CD4-positive, alpha-beta T cell treated with Interleukin-12 subunit alpha and Interleukin-12 subunit beta, for 1 hour (primary cell): ENCODE measurements at places on chromosomes 12 and 14.

GRCh38 chr12:100539202-100539601 is 34.3 kb upstream of the GAS2L3 start:
- DNase-seq: peak; percentile 0

DNA sequence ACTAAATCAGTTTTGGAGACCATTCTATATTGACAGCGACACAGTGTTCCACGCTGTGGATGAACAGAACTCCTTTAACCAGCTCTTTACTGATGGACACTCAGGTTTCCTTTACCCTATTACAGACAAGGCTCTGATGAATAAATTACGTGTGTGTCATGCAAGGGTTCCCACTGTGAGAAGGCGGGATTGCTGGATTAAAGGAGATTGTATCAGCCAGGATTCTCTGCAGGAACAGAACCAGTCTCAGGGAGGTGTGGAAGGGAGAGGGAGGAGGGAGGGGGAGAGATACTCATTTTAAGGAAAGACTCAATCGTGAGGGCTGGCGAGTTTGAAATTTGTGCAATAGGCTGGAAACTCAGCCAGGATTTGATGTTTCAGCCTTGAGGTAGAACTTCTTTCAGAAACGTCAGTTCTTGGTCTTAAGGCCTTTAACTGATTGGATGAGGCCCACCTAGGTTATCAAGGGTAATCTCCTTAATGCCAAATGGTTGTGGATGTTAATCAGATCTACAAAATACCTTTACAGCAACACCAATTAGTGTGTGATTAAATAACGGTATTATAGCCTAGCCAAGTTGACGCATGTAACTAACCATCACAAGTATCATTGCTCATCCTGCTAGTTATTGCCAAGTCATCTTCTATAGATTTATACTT is 104.0 kb downstream of the GCH1 start:
- no peak for DNase-seq

- no peak for DNase-seq
These were observed 48.8 kb downstream of the LTBP2 start for GRCh38 chr14:74563233-74563585.

DNA sequence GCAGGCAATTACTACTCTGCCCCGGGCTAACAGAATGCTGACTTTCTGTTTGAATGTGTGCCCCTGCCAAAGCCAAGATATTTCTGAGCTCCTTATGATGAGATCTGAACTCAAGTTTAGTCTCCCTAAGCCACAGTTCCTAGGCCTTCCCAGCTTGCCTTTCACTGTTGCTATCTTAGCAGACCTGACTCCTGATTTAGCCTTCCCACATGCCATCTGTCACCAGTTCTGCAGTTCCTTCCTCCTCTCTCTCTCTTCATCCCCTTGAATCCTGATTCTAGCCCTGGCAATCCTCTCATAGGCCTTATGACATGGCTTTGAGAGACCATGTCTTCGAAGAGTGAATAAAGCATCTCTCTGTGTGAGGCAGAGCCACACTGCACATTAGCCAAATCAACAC is 12.5 kb upstream of the SAMD4A start:
- DNase-seq: no peak

- DNase-seq: no peak
These were observed 44.0 kb downstream of the RHOJ start for GRCh38 chr14:63248211-63248610.

DNA sequence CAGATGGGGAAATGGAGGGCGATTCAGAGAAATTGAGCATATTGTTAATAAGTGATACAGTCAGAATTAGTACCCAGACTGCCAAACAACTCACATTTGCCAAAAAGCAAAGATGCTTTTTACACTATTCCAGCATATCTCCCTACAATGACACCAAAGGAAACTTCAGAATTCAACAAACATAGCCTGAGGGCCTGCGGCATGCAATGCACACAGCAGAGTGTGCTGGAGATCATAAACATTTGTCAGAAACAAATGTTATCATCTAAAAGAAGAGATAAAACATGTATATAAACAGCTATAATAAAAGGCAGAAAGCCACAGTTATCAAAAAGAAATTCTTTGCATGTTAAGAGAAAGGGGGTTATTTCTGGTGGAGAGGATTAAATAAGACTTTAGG is 20.1 kb upstream of the GARIN6 start:
- DNase-seq: no peak

DNA sequence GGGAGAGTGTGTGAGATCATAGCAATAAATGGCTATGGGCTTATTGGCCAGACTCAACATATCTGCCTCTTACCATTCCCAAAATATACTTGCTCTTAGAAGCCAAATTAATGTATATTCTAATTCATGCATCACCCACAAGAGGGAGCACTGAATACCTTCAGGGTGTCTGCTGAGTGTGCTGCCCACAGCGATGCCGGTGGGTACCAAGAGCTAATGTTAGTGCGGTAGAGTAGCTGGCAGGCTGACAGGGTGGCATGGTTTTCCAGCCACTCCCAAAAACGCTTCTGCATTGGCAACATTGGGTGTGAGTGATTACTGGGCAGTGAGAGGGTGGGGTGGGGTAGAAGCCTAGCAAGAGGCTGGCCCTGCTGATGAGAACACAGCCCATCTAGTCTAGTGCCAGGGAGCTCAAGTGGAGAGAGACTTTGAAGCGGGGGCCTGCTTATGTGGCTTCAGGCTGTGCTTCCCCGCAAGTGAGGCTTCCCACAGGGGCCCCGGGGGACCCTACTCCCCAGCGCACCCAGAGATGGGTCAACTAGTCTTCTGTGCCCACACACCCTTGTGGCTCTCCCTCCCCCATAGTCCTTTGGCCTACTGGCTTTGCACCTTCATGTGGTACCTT is 9.2 kb upstream of the PLEKHD1 start:
- DNase-seq: no peak

DNA sequence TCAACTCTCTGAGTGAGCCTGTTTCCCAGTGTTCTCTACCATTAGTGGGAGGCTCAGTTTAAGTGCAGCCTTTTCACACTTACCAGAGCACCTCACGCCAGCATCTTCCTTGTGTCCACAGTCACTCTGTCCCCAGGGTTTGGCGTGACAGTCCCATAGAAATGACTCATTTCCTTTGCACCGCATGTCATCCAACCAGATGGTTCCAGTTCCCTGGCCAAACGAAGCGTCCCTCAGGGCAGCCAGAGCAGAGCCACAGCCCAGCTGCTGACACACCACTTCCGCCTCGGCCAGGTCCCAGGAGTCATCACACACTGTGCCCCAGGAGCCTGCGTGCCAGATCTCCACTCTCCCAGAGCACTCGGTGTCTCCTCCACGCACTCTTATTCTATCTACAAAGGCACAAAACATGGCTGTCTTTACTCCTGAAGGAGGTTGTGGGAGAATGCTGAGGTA is 65.4 kb downstream of the ACSM4 start:
- DNase-seq: no peak

DNA sequence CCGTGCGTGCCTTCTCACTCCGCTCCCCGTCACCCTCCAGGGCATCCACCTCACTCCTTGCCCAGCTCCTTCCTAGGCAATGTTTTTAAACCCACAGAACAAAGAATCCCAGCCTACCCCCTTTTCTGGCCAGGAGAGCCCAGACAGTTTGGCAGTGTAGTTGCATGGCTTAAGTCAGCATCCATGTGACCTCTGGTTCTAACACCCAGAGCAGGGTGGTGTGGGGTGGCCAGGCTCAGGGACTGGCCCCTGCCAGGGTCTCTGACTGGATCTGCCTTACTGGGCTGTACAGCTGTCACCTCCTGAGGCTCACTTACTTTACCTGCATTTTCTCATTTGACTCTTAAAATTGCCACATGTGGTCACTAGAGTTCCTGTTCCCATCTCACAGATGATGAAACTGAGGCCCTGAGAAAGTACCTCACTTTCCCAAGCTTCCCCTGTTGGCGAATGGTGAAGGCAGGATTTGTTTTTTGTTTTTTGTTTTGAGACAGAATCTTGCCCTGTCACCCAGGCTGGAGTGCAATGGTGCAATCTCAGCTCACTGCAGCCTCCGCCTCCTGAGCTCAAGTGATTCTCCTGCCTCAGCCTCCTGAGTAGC is 18.3 kb downstream of the SDS start:
- no peak for DNase-seq

- DNase-seq: no peak
These were observed 12.7 kb upstream of the SLC2A3 start for GRCh38 chr12:7948589-7949260.

GRCh38 chr14:54742492-54743350 is 159.9 kb downstream of the GCH1 start:
- no peak for DNase-seq

DNA sequence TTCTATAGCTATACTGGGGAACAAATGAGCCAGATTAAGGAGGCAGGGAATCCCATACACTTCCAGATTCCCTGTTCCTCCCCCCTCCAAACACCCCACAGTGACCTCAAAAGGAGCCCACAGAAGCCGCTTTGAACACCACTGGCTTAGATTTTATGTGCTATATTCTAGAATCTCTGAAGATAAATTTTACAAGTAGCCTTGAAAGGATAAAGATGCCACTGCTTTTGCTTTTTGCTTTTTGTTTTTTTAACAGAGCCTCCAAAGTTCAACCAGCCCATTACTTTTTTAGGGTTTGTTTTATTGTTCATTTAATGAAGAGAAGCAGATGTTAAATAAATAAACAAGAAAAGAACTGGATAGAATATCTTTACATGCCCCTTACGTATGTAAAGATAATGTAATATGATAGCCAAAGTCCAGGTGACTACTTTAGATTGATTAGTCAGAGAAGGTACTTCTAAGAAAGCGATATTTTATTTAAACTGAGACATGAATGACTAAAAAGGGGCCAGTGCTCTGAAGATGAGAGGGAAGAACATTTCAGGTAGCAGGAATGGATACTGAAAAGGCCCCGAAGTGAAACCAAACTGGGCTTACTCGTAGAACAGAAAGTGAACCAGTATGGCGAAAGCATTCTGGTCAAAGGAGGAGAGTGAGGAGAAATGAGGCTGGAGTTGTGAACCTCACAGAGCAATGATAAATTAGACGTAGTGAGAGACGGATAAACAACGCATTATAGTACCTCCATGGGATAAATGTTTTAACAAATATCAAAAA is 44.6 kb downstream of the DUSP6 start:
- no peak for DNase-seq

DNA sequence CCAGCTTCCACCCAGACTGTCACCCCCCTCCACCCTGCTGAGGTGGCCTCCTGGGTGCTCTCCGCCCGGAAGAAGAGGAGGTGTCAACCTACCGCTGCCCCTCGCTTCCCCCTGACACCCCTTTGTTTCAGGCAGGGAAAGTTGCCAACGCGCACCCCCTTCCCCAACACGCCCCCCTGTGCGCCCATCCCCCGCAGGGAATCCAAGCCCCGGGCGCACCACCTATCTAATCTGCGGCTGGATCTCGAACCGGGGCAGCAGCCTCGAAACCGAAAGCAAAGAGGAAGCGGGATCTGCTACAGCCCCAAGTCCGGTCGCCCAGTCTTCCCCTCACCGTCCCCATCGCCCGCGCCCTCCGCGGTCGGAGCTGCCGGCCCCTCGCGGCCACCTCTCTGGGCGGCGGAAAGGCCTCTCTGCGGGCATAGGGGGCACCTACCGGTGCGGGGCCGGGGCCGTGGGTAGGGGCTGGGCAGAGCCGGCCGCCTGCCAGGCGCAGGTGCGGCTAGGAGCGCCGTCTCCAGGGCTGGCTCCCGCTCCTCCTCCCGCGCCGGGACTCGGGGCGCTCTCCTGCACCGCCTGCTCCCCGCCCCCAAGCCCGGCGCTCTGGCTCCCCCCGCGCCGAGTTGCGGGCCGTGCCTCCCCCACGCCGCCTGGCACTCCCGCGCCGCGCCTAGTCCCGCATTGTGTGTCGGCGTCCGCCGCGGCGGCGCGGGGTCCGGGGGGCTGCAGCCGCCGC is 18.3 kb upstream of the PLEKHH1 start:
- peak; percentile 56 for DNase-seq

DNA sequence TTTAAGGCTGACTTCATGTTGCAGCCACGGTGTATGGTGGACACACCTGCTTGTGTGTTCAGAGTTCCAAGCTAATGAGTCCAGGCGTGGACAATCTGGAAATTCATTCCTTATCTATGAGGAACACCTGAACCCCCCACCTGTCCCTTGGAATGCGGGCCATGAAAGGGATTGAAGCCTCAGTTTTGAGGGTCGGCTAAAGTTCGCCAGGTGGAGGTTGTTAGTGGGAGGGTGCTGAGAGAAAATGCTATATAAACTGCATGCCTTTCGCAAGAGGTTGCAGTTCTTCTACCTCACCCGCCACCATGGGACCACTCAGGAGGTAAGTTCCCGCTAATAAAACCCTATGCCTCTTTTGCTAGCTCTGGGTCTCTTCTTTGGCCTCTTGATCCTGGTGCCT is 348.0 kb downstream of the BCL11B start:
- no peak for DNase-seq

DNA sequence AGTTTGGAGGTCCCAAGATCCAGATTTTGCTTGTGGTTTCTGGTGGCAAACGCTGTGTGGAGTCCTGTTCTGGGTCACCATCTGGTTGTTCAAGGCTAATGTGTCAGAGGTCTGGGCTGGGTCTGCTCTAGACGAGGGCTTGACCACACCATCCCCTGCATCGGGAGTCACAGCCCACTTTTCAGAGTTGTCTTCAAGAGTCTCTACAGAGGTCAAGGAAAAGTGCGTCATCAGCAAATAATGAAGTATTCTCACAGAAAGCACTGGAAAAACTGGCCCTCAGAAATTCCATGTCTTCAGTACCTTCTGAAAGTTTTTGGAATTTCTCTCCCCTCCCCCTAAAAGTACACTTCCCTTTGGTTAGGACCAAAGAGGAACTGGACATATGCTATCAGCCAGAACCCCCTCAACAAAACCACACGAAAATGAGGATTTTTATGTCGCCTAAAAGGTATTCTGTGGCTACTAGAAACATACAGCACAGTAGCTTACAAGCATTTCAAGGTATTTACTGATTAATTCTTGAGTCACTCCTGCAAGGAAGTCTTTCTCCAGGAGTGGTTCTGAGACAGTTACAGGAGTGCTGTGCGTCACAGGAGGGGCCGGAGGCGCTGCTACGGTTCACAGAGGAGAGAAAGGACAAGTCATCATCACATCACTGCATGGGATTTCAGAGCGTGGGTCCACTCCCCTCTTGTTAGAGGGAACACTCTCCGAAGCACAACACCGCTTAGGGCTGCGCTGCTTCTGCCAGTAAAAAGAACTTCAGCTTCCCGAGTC is 35.4 kb downstream of the RAD52 start:
- no peak for DNase-seq

DNA sequence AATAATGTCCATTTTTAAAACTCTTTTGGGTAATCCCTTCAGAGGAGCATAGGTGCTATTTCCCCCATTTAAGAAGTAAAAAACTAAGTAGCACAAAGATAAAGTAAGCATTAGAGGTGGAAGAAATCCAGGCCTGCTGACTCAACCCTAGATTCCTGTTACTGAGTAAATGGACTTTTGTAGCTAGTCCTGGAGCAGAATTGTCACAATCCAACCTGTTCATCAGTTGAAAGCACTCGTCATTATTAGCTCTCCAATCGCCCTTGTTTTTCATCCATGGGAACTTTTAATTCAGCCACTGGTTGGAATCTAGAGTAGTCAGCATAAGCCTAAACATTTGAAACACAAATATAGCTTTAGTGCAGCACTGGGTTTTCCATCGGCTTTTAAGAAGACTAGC is 139.5 kb upstream of the AMIGO2 start:
- no peak for DNase-seq

- no peak for DNase-seq
These were observed 222.0 kb upstream of the CPNE8 start for GRCh38 chr12:39127401-39127800.
